ENCODE measurements at places on chromosomes 11 and 22. TPM values are rescaled to one million over a fixed set of nuclear protein-coding genes. Genes with fewer than 3 reads are reported as not detected.

DNA sequence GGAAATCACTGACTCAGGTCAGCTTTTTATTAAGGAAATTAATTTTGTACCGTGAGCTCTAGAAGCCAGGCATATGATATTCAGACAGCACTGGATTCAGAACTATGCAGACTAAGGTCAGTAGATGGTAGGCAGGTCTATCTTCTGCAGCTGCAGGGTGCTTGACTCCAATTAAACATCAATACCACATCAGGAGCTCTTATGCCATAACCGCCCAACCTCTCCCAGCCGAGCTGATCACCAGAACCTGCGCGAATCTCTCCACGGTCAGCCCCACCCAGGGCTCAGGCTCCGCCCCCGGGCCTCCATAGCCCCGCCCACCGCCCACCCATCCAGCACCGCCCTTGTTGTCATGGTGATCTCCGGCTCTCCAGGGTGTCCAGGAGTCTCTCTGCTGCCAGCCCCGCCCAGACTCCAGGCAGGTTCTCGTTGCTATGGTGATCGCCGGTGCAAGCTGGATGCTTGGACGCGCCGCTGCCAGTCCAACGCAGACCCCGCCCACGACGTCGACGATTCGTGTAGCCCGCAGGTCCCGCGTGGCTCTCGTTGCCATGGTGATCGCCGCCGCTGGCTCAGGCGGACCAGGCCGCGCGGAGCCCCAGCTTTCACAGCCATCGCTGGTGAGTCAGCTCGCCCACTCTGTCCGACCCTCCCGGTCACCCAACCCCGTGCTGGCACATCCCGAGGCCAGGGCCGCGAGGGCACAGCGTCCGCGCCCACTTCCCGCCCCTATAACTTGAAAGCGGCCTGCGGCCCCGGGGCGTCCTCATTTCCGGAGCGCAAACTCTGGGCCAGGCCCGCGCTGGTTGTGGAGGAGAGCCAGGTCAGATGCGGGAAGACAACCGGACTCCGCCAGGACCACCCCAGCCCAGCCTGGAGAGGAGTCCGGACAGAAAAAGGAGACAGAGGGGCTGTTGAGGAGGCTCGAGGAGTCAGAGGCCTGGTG is at the start of gene RAB36:
RAB36 (plus strand) TSS at position 546 of the 946 bp plus-strand sequence. CDS start 1,140 bp downstream, outside the sequence.
- peaks cover 48% of the 10 kb centered on the region for H3K4me1 ChIP-seq
- peaks cover 2% of the 10 kb centered on the region for H3K36me3 ChIP-seq
- H3K27me3 ChIP-seq, result peaks cover 4% of the 10 kb centered on the region
- peak; percentile 95 for DNase-seq
- H3K4me3 ChIP-seq, result peak within 1 kb of the TSS; percentile 70
- peak within 1 kb of the TSS; percentile 73 for H3K27ac ChIP-seq

Gene ZNF70
- 2.0 TPM for total RNA-seq

- no peaks in the 10 kb centered on the region for H3K4me1 ChIP-seq
- no peak overlapping the region for H3K4me3 ChIP-seq
- H3K36me3 ChIP-seq, result no peaks in the 10 kb centered on the region
- DNase-seq, result no peak
Measured at GRCh38 chr11:18748766-18749365, 22.9 kb upstream of the IGSF22 start.

Gene OR4D5
- not detected for total RNA-seq

DNA sequence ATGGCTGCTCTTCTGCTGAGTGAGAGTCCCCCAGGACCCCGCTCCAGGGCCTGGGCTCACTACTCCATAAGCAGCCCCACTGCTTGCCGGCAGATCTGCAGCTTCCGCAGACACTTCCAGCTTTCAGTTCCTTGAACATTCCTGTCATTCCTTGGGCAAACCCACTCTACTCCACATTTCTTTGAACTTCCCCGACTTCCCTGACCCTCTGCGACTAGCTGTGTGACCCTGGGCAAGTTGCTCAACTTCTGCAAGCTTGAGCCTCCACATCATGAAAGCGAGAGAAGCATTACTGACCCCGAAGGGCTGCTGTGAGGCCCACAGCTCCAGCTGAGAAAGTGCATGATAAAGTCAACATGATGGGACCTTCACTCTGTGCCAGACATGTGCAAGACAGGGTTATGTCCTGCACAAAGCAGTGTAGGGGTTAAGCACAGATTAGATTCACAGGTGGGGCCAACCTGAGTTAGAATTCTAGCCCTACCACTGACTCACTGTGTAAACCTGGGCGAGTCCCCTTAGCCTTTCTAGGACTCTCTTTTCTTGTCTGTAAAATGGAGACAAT is 51.8 kb downstream of the THAP12 start:
- DNase-seq, result no peak
- no peak overlapping the region for H3K4me3 ChIP-seq
- H3K27ac ChIP-seq, result no peak overlapping the region
- H3K4me1 ChIP-seq, result no peaks in the 10 kb centered on the region

DNA sequence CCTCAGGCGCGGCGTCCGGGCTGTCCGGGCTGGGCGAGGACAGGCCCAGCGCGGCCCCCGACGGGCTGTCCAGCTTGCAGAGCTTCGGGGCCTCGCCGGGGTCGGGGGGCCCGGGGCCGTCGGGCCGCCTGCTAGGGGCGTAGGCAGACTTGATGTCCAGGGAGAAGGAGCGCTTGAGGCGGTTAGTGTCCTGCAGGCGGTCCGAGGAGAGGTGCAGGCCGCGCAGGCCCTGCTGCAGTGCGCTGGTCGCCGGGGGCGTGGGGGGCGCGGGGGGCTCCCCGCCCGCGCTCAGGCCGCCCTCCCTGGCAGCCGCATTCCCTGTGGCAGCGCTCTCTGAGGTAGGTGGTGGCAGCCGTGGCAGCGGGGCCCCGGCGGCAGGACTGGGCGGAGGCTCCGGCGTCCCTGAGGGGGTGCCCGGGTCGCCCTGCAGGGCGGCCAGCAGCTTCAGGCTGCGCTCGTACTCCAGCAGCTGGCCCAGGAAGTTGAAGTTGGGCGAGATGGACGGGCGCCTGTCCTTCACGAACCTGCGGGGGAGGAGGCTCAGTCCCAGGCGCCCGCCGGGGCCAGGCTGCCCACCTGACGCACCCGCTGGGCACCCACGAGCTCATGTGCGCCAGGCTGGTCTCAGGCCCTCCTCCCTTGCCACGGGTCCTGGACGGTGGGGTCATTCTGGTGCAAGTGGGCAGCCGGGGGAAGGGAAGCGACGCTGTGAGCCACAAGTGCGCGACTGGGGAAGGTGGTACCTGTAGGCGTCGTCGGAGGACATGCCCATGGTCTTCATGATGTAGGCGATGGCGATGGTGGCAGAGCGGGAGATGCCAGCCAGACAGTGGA is 14.8 kb downstream of the DUSP8 start:
- no peak overlapping the region for H3K4me3 ChIP-seq
- no peak overlapping the region for H3K27ac ChIP-seq
- no peak for DNase-seq
- no peaks in the 10 kb centered on the region for H3K4me1 ChIP-seq
- no peaks in the 10 kb centered on the region for H3K27me3 ChIP-seq

DNA sequence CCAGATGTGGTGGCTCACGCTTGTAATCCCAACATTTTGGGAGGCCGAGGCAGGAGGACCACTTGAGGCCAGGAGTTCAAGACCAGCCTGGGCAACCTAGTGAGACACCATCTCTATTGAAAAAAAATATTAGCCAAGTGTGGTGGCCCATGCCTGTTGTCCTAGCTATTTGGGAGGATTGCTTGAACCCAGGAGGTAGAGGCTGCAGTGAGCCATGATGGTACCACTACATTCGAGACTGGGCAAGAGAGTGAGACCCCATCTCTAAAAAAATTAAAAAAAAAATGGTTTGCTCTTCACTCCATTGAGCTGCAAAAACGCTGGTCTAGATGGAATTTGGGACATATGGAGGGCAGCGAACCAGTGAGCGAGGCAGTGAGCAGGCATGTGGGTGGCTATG is 21.6 kb upstream of the SOX10 start:
- no peaks in the 10 kb centered on the region for H3K36me3 ChIP-seq
- no peak overlapping the region for H3K4me3 ChIP-seq

DNA sequence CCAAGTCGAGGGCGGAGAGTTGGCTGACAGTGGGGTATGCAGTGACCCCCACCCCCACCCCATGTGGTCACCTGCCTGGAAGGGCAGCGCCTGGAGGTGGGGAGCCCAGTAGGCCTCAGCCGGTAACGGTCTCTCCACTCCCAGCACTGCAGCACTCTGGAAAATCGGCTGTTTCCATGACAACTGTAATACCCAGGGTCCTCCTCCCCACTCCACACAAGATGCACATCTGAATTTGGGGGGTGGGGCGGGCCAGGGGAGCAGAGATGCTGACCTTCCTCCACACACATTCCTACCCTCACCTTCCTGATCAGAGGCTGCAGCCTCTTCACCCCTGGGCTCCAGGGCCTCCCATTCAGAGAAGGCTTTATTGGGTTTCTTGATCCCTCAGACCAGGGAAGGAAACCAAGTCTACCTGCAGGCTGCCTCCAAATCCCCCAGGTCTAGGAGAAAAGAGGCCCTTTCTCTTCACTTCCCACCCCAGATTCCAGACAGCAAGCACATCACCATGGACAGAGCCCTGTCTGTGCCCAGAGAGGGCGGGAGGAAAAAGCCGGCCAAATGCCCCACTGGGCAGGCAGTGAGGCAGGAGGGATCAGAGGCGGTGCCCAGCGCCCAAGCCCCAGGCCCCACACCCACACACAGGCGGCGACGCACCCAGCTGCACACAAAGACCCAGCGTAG is 46.5 kb downstream of the SLC22A12 start:
- H3K4me1 ChIP-seq, result peaks cover 15% of the 10 kb centered on the region
- DNase-seq, result no peak
- H3K27ac ChIP-seq, result no peak overlapping the region
- H3K27me3 ChIP-seq, result no peaks in the 10 kb centered on the region
- no peaks in the 10 kb centered on the region for H3K36me3 ChIP-seq
- H3K4me3 ChIP-seq, result no peak overlapping the region

- no peak overlapping the region for H3K27ac ChIP-seq
- no peak for DNase-seq
- H3K27me3 ChIP-seq, result no peaks in the 10 kb centered on the region
- H3K4me3 ChIP-seq, result no peak overlapping the region
Measured at GRCh38 chr11:17751558-17751957, 17.0 kb downstream of the KCNC1 start.

DNA sequence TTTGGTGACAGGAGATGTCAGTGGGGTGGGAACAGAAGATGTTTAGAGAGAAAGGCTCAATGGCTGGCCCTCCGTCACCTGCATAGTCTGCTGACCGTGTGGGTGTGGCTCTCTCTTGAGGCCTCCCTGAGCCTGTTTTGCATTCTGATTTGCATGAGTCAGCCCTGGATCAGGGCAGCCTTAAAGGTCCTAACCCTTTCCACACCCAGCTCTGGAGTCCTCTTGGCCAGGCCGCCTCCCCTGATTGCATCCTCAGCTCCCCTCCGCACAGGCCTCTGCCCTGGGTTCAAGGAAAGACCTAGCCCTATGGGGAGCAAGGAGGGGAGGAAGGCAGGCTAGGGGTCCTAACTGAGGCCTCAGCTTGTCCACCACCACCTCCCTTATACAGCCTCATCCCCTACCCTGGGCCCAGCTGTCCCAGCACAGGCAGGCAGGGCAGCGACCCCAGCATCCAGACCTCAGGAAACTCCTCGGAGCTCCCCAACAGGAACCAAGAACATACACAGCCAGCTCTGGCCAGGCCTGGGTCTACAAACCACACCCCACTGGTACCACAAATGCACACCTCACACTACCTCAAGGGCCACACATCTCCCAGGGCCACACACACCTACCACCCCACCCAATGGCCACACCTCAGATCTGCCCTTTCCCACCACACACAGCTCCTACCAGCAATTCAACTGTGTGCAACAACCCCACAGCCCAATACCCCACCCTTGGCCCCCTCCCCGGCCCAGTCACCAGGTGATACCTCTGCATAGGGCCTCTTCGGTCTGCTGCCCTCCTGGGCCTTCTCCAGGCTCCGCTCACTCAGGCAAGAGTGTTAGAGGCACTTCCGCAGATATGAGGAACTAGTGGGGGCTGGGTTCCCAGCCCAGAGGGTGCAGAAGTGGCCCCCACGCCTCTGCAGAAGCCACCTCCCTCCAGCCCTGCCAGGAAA is 13.7 kb downstream of the ARAP1 start:
- DNase-seq, result no peak
- H3K4me1 ChIP-seq, result peaks cover 69% of the 10 kb centered on the region
- H3K4me3 ChIP-seq, result no peak overlapping the region

GRCh38 chr22:50207383-50208140 is 6.8 kb downstream of the SELENOO start:
- peaks cover 18% of the 10 kb centered on the region for H3K4me1 ChIP-seq
- H3K36me3 ChIP-seq, result peaks cover 32% of the 10 kb centered on the region
- no peak overlapping the region for H3K4me3 ChIP-seq
- DNase-seq, result no peak
- no peaks in the 10 kb centered on the region for H3K27me3 ChIP-seq

DNA sequence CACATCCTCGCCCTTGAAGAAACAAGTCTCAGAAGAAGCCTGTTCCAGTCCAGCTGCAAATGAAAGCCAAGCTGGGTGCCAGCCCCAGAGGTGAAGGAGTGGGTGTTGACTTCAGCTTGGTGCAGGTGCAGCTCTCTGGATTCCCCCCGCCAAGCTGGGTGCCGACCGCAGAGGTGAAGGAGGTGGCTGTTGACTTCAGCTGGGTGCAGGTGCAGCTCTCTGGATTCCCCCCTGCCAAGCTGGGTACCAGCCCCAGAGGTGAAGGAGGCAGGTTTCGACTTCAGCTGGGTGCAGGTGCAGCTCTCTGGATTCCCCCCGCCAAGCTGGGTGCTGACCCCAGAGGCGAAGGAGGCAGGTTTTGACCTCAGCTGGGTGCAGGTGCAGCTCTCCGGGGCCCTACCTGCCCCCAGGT is 1234.0 kb downstream of the TBC1D22A start:
- H3K27ac ChIP-seq, result no peak overlapping the region
- no peaks in the 10 kb centered on the region for H3K27me3 ChIP-seq
- no peak overlapping the region for H3K4me3 ChIP-seq
- no peaks in the 10 kb centered on the region for H3K4me1 ChIP-seq
- DNase-seq, result no peak
- H3K36me3 ChIP-seq, result no peaks in the 10 kb centered on the region

DNA sequence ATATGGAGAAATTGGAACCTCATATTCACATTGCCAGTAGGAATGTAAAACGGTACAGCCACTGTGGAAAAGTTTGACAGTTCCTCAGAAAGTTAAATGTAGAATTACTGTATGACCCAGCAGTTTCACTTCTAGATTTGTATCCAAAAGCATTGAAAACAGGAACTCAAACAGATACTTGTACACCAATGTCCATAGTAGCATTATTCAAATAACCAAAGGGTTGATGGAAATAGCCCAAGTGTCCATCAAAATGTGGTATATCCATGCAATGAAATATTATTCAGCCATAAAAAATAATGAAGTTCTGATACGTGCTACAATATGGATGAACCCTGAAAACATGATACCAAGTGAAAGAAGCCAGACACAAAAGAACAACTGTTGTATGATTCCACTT is 17.8 kb downstream of the PRRG4 start:
- no peak for DNase-seq
- H3K4me3 ChIP-seq, result no peak overlapping the region
- no peaks in the 10 kb centered on the region for H3K36me3 ChIP-seq
- H3K27ac ChIP-seq, result no peak overlapping the region
- H3K27me3 ChIP-seq, result peaks cover 3% of the 10 kb centered on the region

DNA sequence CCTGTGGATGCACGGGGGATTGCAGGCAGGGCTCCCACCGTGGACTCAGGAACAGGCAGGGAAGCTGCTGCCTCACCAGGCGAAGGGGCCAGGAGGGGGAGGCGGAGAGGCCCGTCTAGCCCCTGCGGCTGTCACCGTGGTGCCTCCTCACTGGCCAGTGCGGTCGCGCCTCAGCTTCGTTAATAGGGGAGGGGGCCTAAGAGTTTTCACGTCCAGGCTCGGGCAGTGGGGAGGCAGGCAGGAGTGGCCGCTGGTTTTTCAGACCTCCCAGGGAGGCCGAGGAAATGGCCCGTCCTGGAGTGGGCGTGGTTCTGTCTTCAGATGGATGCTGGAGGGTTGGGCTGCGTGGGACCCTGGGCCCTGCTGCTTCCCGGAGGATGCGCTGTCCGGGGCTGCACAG is 91.1 kb upstream of the B3GAT1 start:
- no peak for DNase-seq
- no peak overlapping the region for H3K27ac ChIP-seq
- H3K4me1 ChIP-seq, result no peaks in the 10 kb centered on the region
- no peaks in the 10 kb centered on the region for H3K27me3 ChIP-seq
